Activated CD4-positive, alpha-beta T cell treated with anti-CD3 and anti-CD28 coated beads for 1 hour (primary cell): ENCODE measurements at places on chromosomes 16 and 17.

- DNase-seq, result no peak
These were observed 94.5 kb upstream of the METRNL start for GRCh38 chr17:82984751-82985427.

- DNase-seq, result no peak
These were observed 1.3 kb downstream of the ZNF750 start for GRCh38 chr17:82838386-82839063.

DNA sequence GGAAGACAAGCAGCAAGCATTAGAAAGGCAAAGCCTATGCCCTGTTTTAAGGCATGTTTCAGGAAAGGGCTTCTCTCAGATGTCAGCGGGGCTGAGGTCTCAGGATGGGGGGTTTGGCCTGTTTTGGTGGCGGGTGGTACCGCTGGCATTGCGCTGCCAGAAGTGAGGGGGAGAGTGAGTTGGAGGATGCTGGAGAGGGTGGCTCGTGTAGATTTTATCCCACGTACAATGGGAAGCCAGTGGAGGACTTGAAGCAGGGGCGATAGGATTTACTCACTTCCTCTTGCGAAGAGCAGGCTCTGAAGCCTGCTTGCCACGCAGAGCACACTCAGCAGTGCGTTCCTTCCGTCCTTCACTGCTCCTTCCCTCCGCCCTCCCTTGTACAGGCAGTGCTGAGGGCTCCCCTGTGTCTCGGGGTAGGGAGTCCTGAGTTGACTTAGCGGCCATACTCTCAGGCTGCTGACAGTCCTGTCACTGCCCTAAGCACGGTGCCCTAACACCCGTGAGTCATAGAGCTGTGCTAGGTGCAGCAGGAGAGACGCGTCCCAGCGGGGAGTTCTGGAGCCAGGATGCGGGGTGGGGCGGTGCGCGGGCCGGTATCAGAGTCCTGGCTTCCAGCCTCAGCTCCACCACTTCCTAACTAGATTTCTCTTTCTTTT lies 113.1 kb downstream of the SNX29 start:
- DNase-seq, result peak; percentile 19

DNA sequence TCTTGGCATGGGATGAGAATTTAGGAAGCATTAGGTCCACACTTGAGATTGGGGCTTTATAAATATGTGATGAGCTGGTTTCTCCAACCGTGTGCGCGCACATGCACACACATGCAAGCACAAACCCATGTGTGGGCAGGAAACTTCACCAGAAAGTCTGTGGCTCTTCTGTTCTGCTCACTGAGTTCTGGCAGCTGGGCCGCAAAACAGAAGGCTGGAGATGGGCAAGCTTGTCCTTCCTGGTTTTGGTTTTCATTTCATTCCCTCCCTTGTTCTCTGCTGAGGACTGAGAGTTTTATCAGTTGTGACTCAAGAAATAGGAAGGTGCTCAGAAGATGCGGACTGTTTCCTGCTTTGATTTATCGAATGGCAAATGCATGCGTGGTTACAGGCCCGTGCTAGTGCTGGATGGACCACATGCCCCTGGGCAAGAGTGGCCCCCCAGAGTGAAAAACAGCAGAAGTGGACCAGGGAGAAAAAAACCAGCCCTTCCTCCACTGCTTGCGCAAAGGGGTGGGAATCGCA lies 14.1 kb downstream of the MAP3K14 start:
- DNase-seq, result no peak

GRCh38 chr17:5408186-5408585 lies 11.3 kb downstream of the NUP88 start:
- DNase-seq, result no peak

DNA sequence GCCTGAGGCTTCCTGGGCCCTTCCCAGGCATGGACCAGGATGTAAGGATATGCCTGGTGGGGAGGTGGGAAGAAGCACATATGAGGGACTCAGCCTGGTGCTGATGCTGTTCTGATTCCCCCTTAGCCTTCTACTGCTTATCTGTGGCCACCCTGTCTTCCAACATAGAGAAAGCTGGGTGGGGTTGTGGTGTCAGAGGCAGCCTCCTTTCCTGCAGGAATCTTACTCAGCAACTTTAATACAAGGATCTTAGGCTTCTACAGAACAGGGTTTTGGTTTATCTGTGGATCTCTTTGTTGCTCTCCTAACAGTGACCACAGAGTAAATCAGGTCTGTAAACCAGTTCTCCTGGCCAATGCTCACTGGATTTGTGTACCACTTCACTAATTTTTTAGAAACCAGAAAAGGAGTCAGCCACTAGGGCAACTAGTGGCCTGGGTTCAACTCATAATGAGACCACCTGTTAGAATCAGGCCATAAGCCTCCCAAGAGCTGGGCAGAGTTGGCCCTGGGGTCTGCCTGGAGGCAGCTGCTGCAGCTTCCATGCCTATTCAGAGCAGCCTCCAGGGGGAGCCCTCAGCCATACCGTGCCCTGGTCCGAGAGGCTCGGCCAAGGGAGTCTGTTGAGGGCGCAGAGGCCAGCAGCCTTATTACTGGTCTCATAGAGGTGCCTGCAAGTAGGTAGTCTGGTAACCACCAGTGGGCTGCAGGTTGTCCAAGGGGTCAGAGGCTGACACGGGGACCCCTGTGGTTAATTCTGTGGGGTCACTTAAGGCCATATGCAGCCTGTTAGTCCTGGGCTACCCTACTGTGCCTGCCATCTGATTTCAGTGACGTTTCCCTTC lies 7.1 kb downstream of the HAS3 start:
- peak; percentile 23 for DNase-seq

DNA sequence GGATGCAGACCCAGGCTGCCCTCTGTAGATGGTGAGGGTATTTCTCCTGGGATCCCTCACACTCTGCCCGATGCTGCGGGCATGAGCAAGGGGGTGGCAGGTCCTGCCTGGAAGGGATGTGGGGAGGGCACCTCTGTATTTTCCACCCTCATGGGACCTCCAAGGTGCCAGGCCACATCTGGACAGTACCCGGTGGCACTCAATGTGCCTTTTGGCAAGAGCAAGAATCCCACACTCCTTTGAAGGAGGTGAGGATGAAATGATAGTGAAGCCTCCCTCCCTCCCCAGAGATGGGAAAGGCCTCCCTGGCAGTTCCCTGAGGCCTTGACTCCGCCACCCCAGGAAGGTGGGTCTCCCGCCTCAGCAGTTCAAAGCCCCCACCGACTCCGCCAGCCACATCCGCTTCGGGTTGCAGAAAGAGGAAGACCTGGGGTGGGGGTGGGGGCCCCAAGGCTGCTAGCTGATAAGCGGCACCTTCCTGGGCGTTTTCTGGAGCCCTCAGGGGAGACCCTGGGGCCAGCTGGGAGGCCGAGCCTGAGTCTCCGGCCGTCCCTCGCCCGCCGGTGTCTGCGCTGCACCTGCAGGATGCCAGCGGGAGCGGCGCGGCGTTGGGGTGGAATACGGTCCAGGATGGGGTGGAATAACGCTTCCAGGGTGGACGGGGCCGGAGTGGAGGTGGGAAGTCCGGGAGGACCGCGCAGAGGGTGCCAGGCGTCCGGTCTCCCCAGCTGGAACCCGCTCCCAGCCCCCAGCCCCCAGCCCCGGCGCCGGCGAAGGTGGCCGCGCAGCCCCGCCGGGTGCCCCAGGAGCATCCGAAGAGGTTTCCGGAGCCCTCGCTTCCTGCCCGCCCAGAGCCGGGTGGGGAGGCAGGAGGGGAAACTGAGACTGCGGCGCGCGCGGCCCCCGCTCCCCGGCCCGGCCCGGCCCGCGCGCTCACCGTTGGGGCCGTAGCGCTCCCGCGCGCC lies 718 bp downstream of the ATP2A3 start:
- DNase-seq, result peak; percentile 51

GRCh38 chr16:49277766-49278566 lies 3.7 kb downstream of the CBLN1 start:
- DNase-seq, result no peak

DNA sequence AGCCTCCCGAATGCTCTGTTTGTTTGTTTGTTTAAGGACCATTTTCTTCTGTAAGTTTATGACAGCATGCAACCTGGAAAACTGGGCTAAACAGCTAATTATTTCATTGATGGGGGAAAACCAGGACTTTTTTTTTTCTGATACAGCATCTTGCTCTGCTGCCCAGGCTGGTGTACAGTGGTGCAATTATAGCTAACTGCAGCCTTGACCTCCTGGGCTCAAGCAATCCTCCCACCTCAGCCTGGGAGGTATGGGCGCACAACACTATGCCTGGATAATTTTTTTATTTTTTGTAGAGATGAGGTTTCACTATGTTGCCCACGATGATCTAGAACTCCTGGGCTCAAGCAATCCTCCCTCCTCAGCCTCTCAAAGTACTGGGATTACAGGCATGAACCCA lies 37.3 kb downstream of the GPATCH8 start:
- DNase-seq, result no peak

DNA sequence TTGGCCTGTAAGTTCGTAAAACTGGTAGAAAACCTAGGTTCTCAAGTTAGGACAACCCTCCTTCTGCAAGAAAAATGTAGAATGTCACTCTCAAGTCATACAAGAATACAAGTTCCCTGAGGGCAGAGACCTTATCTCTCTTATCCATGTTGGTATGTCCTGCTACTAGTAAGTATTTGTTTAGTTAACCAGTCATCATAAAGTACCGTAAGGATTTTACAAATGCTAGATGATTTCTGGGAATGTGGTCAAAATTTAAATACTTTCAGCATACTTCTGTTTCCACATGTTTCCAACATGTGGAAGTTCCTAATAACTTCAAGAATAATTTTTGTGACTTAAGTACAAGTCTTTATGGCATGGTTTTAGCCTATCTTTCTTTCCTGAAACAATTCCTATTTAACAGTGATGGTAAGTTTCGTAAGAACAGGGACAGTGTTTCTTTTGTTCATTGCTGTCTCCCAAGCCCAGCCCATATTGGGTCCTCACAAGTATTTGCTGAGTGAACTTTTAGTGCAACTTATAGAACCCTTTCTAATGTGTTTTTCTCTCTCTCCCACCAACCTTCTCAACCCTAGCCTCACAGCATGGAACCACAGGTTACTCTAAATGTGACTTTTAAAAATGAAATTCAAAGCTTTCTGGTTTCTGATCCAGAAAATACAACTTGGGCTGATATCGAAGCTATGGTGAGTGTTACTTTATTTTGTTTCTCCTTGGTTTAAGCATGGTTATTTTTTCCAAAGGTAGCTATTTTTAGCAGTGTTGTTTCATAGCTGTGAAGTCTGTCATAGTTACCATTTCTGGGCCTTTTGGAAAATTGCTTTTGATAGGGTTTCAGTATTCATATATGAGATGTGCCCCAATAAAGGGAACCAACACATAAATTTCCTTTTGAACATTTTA lies 4.5 kb downstream of the NBR1 start:
- DNase-seq, result no peak

DNA sequence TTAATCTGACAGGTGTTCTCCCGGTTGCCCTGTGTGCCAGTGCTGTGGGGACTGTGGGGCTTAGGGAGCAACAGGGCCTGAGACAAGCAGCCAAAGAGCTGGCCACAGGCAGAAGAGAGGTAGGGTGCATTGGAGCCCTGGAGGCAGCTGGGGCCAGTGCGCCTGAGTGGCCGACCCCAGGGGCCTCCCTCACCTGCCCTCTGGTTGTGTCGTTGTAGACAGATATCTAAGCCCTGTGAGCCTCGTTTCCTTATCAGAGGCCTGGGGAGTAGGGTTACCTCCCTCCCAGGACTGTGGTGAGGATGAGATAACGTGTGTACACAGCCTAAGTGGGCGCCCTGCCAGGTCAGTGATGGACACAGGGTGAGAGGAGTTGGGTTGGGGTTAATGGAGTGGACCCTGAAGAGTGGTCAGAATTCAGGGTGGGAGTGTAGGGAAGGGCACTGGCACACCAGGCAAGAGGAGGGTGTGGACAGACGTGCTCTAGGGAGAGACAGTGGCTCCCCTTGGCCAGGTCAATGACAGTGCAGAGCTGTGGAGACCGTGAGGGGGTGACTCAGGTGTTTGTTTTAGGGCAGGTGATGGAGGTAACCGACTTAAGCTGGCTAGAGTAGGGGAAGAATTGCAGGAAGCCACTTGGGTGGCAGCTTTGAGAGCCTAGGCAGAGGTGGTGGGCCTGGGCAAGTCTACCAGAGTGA lies 3.4 kb downstream of the NARF start:
- DNase-seq, result no peak

DNA sequence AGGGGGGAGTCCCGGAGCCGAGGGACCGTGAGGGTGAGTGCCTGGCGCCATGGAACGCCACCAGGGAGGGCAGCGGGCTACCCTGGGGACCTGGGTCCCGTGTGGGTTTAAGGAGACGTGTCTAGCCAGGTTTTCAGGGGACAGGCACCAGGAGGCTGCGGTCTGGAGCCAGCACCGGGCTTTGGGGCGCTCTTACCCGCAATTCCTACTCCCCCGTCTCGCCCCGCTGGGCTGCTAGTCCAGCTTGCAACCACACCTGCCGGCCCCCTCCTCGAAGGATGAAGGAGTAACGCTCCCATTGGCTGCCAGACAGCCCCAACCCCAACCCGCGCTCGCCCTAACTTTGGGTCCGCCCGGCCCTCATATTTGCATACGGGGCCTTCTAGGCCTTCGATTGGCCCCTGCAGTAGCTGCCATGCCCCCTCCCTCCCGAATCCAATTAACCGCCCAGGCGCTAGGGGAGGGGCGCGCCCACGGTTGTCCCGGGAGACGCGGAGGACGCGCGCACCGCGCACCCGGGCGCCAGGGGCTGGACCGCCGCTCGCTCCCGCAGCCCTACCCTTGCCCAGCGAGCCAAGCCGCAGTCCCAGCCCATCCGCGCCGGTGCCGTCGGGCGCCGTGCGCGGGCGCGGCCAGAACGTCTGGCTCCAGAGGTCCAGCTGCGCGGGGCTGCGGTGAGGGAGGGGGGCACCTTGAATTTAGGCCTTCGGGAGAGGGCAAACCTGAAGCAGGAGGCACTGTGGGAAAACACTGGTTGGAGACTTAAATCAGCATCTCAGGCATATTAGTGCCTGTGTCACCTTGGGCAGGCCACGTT lies at the start of gene TTLL6:
Gene TTLL6 (minus strand): TSS at position 456 of the 817 bp plus-strand sequence. CDS start 157 bp downstream, at position 299.
- DNase-seq, result peak; percentile 64

GRCh38 chr16:68644715-68645493 lies at the start of gene CDH3:
CDH3 (plus strand) TSS chr16:68645310; CDS start chr16:68645380, 70 bp downstream.
- no peak for DNase-seq

GRCh38 chr16:81905277-81905676 lies 106.0 kb downstream of the SDR42E1 start:
- DNase-seq, result no peak

GRCh38 chr17:52071712-52072111 lies 86.8 kb downstream of the CA10 start:
- no peak for DNase-seq

- DNase-seq, result no peak
These were observed 11.4 kb downstream of the IGFBP4 start for GRCh38 chr17:40454613-40454995.

GRCh38 chr16:49026566-49027181 lies 255.0 kb downstream of the CBLN1 start:
- DNase-seq, result no peak

- DNase-seq, result no peak
These were observed 59.3 kb downstream of the SPECC1 start for GRCh38 chr17:20068445-20068844.

GRCh38 chr16:64749346-64749745 lies 372.5 kb downstream of the CDH11 start:
- DNase-seq, result no peak

DNA sequence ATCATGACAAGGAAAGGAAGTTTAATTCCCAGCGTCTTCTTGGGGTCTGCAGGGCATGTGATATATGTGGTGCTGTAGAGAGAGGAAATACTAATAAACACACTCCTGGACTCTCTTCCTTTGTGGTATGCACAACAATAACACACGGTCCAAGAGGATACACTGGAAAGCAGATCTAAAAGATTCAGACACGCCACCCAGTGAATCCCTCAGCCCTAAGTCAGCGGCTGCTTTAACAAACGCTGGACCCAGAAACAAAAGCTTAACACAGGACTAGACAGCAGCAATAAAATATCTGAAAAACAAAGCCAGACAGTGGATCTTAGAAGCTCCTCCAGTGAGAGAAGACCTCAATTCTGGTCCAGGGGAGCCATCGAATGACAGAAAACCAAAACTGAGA lies 13.1 kb downstream of the CFAP20 start:
- DNase-seq, result no peak

- DNase-seq, result no peak
These were observed 1.8 kb upstream of the NECAB2 start for GRCh38 chr16:83966153-83966696.
